ENCODE measurements at places on chromosomes 1 and 21. TPM values are rescaled to one million over a fixed set of nuclear protein-coding genes. Genes with fewer than 3 reads are reported as not detected.

The UBL4B gene
- total RNA-seq: not detected

The DENND2C gene
- total RNA-seq: 0.40 TPM

GRCh38 chr1:242784807-242785206 is 260.3 kb upstream of the PLD5 start:
- DNase-seq: no peak

- DNase-seq: no peak
These were observed 393.8 kb downstream of the DISC1 start for GRCh38 chr1:232020352-232020751.

DNA sequence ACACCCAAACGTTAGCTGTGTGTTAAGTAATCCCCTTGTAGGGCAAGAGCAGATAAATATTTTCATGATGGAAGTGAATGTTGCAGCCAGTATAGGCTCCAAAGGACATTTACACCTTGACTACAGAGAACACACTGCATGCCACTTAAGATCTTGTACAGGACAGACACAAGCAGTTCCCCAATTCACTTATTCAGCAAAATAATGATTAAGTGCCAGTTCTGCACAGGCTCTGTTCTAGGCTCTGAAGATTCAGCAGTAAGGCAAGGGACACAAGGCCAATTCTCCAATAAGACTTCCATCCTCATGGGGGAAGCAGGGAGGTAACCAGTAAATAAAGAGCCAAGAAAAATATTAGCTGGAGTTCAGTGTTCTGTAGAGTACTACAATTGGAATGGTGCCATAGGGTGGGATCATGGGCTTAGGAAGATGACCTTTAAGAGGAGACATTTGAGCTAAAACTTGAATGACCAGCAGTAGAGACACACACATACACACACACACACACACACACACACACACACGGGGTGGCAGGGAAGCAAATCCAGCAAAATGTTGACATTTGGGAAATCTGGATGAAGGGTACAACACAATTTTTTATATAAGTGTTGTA is 199.9 kb upstream of the JUN start:
- DNase-seq: no peak

GRCh38 chr21:17978895-17979294 is 159.7 kb upstream of the C21orf91 start:
- DNase-seq: no peak

The CLDN17 gene
- not detected for total RNA-seq

DNA sequence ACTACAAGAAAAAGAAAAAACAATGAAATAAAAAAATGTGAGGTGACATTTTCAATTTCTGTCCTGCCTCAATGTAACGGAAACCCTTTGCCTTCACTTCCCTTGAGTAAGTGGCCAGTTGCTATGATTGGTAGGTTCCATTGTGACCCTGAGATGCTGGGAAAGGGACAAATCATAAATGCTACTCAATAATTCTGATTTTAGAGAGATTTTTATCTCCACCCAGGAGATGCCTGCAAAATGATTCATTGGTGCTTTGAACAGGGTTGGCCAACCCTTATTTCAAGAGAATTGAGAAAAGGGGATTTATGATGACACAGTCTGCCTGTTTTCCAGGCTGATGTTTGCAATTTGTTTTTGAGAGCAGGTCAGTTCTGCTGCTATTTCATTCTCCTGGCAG is 22.5 kb downstream of the XCL1 start:
- DNase-seq: no peak

GRCh38 chr1:73635021-73635420 is 563.0 kb downstream of the LRRIQ3 start:
- DNase-seq: no peak

The MTARC1 gene
- not detected for total RNA-seq

The PPP1R12B gene
- total RNA-seq: 24.2 TPM

GRCh38 chr1:79100385-79100784 is 93.9 kb upstream of the ADGRL4 start:
- DNase-seq: no peak

The CEP104 gene
- total RNA-seq: 41.2 TPM

The DNASE2B gene
- not detected for total RNA-seq

The GUCA2A gene
- not detected for total RNA-seq

Measured in activated CD8-positive, alpha-beta T cell treated with anti-CD3 and anti-CD28 coated beads, Interleukin-2, amount 10 ng/mL, durations not matched to agents 7 days and 5 days (primary cell).